ENCODE measurements at places on chromosomes 5 and 9.

DNA sequence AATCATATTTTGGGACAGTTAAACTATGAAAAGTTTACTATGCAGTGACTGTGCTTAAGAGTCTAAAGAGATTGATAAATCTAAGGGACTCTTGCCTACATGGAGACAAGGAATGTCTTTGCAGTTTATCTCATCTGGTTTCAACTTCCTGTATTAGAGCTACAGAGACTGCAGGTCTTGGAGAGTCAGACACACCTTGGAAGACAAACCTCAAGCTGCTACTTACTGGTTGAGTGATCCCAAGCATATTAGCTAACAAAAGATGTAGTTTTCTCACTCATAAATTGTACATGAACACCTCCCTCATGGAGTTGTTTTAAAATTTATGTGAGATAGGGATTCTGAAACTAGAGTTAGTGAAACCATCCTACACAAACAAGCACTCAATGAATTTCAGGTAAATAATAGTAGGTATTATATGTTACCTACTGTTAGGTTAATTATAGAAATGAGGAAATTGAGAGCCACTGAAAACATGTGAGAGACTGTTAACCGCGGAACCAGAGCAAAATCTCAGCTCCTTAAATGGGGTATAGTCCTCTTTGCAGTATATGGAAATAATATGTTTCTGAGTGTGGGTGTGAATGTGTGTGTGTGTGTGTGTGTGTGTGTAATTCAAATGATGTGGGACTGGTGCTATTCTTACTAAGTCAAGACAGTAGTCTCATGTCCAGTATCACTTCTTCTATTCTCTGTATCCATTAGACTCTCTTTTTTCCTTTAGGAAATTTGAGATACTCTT is 752.1 kb downstream of the DTWD2 start:
- DNase-seq = no peak

- no peak for DNase-seq
Measured at GRCh38 chr5:1998348-1998669, 115.6 kb upstream of the IRX4 start.

GRCh38 chr9:98808411-98808815 is 943 bp downstream of the GALNT12 start:
- DNase-seq = no peak

DNA sequence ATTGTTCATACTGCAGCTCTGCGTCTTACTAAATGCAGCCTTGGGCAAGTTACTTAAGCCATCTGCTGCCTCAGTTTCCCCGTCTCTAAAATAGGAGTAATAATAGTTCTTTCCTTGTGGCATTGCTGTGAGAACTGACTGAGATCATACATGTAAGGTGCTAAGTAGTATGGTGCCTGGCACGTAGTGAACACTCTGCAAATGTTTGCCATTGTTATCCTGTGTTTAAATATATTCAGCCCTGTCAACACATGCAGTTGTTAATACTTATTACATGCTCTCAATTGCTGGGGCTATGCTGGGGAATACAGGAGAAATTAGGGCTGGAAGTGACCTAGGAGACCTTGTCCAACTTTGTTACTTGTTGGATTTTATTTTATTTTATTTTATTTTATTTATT is 105.2 kb upstream of the RAI14 start:
- no peak for DNase-seq

DNA sequence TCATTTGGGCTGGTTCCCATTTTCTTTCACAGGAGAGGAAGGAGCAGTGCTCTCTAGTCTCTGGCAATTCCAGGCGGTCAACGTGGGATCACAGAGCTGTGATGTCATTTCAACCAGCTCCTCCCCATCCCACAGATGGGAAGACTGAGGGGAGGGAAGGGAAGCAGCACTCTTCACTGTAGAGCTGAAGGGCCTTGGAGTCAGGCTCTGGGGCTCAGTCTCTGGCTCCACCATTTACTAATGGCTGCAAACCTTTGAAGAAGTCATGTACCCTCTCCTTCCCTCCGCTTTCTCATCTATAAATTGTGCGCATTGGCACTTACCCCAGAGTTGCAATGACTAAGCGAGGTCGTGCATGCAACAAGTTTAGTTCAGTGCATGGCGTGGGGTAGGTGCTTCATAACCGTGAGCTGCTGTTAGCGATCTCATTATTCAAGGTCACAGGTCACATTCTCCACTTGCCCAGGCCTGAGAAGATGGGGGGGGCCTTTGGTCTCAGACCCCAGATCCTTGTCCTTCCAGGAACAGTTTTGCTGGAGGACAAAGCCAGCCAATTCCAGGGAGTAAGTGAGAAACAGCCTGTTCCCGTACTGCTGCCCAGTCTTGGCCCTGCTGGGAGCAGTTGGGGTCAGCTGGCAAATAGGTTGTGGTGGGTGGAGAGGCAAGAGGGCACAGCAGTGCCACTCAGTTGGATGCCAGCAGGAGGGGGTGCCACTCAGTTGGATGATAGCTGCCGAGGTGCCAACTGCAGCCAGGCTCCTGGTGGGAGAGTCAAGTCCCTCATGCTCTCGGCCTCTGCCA is 136.7 kb downstream of the RGS3 start:
- DNase-seq = no peak

DNA sequence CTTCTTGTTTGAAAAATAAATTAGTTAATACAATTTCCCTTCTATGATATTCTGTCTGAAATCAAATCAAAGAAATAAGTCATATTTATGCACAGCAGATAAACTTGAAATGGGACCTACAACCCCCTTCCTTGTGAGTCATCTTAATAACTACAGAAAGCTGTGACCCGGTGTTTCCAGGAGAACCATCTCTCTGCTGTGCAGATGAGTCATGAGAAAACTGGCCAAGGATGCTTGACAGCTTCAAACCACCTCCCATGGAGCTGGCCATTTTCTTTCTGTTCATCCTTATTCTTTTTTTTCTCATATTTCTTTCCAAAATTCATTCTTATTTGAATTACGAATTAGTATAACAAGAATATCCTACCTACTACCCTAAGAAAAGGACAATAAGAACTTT is 43.4 kb upstream of the NR4A3 start:
- DNase-seq = no peak

GRCh38 chr5:172611913-172612312 is 29.1 kb upstream of the NEURL1B start:
- DNase-seq = no peak

- no peak for DNase-seq
Measured at GRCh38 chr5:174426388-174426787, 298.0 kb upstream of the MSX2 start.

GRCh38 chr5:53749621-53750020 is 189.2 kb downstream of the NDUFS4 start:
- no peak for DNase-seq

GRCh38 chr5:15946026-15946425 is 233.6 kb downstream of the MARCHF11 start:
- no peak for DNase-seq

DNA sequence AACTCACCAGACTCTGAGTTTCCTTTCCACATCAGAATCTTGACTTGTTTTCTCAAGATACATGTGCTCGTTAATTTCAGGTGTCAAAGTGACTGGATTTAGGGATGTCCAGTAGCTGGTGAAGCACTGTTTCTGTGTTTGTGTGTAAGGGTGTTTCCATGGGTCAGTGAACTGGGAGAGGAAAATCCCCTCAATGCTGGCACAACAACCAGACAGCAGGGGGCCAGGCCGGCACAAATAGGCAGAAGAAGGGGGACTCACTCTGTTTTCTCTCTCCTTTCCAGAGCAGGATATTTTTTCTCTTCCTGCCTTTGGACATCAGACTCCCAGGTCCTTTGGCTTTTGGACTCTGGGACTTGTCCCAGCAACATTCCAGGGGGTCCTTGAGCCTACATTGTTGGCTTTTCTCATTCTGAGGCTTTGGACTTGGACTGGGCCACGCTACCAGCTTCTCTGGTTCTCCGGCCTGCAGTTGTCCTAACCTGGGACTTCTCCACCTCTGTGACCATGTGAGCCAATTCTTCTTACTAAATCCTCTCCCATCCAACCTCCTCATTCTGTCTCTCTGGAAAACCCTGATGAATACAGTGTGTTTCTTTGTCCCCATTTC is 144.0 kb downstream of the CAAP1 start:
- DNase-seq = no peak

- DNase-seq = peak; percentile 28
Measured at GRCh38 chr9:126298063-126298801, 28.4 kb upstream of the MVB12B start.

- no peak for DNase-seq
Measured at GRCh38 chr9:818958-819357, 22.5 kb upstream of the DMRT1 start.

DNA sequence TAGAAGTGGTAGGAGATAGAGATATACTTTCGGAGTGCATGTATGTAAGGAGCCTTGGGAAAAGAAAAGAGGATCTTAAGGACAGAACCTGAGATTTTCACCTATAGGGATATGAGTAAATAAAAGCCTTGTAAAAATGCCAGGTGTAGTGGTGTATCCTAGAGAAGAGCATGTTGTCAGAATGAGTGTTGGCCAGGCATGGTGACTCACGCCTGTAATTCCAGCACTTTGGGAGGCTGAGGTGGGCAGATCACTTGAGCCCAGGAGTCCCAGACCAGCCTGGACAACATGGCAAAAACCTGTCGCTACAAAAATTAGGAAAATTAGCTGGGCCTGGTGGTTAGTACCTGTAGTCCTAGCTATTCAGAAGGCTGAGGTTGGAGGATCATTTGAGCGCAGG is 76.0 kb downstream of the IPO11 start:
- no peak for DNase-seq

- no peak for DNase-seq
Measured at GRCh38 chr5:1492757-1493156, 31.0 kb downstream of the LPCAT1 start.

- no peak for DNase-seq
Measured at GRCh38 chr5:133942614-133943474, 25.6 kb downstream of the C5orf15 start.

DNA sequence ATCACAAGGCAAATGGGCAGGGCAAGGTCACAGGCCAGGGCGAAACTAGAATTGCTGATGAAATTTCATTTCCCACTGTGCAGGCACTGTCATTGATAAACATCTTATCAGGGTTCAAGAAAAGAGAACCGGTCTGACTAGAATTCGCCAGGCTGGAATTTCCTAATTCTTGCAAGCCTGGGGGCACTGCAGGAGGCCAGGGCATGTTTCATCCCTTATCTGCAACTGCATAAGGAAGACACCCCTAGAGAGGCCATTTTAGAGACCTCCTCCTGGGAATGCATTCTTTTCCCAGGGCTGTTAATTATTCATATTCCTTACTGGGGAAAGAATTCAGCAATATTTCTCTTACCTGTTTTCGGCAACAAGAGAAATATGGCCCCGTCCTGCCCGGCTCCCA is 266.2 kb upstream of the CYLC2 start:
- no peak for DNase-seq

- no peak for DNase-seq
Measured at GRCh38 chr9:84340535-84340934, at the start of gene SLC28A3. Gene SLC28A3 (minus strand): TSS chr9:84340758. CDS start chr9:84340633, 125 bp downstream.

DNA sequence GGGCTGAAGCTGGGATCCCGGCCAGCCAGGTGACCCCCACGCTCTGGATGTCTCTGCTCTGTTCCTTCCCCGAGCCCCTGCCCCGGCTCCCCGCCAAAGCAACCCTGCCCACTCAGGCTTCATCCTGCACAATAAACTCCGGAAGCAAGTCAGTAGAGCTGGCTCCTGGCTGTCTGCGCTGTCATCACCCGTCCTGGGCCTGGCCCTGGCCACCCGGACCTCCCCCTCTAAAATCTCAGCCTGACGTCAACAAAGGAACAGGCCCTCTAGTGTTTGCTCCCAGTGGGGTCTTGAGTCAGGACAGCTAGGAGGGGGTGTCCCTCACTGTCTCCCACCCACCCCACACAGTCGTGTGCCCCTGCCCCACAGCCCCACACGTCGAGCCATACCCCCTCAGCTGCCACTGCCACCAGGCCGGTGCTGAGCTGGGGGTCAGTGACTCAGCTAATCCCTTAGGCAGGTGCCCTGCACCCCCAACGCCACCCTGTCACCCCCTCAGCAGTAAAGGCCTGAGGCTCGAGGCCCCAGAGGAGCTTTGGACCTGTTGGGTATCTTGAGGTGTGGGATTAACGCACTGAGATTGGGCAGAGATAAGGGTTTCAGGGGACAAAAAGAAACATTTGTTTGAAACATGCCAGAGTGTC is 1.1 kb upstream of the LCNL1 start:
- DNase-seq = no peak

Measured in activated effector memory CD4-positive, alpha-beta T cell treated with anti-CD3 and anti-CD28 coated beads, Interleukin-2, amount 50 U/mL, for 16 hours (primary cell).